ENCODE measurements at places on chromosomes 1 and 21.

DNA sequence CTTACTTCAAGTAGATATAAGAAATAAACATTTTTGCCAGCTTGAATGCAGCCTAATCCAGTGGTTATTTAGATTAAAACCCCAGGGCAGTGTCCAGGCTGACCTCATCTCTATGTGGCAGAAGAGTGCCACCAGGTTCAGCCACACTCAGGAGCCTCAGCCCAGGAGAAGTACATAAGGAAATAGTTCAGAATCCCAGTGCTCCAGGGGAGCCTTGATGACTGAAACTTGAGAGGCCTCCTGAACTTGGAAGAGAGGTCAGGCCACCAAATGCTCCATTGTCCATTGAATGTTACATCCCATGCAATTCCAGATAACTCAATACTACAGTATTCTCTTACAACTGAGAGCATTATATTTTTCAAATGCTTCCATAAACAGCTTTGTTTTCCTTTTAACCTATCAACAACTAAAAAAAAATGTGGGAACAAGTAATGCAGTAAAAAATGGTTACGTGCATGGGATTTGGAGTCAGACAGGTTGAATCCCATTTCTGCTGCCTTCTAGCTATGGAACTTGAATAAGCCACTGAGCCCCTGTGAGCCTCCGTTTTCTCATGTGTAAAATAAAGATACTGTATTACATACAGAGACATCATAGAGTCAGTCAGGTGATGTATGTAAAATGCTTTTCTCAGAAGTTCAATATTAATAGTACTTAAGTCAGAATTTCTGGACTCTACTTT, 248.0 kb downstream of the PLPP3 start:
- DNase-seq = peak; percentile 71

DNA sequence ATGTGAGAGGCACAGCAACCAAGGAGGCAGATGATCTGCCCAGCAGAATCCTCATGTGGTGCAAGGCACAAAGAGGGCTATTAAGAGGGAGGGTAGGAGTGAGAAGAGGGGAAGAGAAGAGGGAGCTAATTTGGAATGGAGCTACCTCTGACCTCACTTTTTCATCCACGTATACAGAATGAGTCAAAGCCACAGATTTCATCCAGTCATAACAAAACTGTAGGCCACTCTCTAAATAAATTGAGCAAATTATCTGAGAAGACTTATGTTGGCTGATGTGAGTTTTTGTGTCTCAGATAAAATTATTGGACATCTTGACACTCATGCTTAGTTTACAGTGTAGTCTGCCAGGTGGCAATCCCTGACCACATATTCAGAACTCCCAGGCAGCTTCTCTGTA, 325.6 kb downstream of the TTLL7 start:
- no peak for DNase-seq

DNA sequence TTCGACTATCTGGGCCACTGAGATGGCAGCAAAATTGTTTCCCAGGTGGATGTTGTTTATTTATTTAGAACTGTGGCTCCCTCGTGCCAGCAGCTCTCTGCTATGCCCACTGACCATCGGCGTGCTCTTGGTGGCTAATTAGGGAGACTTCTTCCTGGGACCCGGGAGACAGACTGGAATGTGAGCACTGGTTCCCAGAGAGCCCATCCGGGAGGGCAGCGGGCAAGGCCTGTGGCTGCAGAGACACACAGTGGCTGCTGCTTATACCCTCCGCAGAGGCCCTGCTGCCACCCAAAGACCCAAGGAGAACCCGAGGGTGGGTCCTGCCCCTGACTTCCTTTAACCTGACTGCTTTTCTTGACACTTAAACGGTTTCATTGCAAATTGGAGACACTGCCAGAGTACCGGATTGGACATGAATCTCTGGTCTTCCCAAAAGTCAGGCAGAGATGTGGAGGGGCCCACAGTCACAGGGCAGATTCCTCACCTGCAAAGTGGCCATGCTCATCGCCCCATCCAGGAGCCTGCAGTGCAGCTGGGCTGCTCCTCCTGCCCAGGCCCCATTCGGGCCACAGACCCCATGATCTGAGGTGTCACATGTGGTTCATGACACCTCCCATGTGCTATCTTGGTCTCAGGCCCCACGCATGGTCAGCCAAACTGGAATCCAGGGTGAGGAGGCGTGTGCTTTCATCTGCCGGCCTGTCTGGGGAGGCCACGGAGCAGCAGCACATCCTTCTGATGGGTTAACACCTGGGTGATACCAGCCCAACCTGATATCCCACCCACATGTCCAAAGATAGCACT, 5.7 kb upstream of the MATN1 start:
- DNase-seq = no peak

- no peak for DNase-seq
Observed at GRCh38 chr1:110522560-110522959, 3.6 kb upstream of the KCNA10 start.

DNA sequence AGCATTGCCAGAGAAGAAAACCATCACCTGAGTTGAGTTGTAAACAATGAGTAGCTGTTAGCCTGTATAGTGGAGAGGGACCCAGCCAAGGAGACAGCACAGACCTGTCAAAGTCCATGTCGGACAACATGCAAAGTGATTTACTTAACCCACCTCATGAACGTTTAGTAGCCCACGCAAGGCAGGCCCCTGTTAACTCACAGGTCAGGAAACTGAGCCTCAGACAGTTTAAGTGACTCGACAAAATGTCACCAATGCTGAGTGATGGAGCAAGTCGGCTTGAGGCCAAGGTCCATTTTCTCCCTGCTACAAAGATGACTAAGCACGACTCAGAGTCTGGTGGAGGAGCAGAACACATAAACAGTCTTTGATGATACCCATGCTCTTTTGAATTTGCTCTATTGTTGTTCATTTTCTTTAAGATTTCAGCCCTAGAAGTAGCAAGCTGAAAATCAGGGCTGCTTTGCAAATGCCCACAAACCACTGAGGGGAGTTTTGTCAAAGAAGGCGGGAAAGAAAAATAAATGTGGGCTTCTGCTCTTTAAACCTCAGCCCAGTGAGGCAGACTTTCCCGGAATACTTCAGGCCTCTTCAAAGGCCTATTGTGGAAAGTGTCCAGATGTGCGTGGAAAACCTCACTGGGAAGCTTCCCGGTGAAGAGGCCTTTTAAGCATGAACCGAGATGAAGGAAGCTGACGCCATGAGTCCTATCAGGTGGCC, 83.8 kb upstream of the HOOK1 start:
- peak; percentile 83 for DNase-seq

DNA sequence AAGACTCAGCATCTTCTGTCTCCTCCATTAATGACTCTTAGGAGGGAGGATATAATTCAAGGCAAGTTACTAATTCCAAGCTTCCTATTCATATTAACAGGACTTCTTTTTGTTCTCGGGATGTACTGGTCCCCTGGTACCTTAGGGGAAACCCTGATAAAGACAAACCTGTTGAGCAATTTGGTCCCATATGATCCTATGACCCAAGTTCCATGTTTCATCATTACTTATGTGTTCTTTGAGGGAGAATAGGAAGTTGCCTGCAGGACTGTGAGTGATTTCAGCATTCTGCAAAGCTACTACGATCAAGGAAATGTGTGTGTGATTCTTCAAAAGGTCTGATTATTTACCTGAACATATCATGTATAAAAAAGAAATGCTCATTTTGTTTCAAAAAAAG, 5.8 kb upstream of the FMO3 start:
- no peak for DNase-seq

- no peak for DNase-seq
Observed at GRCh38 chr1:219472596-219472995, 140.3 kb downstream of the ZC3H11B start.

Measured in COLO829 (cell line).